NCI-H1694 (cell line): ENCODE measurements at places on chromosomes 5 and 9.

DNA sequence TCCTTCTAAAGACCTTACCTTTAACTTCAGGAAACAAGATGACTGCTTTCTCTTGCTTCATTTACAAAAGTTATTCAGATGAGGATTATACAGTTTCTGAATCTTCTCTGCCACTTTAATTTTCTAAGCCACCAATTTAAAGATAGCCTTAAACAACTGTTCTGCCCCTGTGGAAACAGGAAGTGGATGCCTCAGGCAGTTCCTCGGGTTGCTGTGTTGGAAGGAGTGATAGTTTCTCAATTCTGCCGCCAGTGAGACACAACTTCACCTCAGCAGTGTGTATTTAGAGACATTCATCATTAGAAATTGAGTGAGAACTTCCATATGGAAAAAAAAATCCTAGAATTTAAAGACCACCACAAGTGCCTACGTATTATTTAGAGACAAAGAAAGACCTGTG is 475.1 kb upstream of the WWC1 start:
- no peak for DNase-seq

DNA sequence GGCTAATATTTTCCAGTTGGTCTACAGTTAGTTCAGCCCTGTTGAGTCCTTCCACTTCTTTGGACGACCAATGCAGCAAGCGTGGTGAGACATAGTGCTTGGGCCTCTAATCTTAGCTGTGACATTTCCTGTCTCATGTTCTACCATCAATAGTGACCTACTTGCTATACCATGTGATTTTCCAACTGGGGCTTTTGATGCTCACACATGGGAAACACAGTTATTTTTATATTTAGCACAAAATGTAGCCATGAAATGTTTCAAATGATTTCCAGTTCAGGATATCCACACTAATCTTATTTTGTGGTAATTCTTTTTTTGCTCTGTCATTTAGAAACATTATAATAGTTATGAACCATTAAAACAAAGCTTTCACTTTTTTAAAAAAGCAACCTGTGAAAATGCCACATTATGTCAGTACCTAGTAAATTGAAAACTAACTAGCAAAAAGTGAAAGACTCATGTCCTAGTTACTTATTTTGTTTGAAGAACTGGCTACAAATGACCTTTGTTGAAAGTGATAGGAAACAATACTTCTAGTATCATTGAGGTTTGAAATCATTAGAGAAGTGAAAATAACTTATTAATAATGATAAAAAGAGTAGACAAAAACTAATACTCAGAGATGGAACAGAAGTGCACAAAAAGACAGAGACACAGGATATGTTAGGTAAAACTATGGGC is 18.3 kb downstream of the MARCHF3 start:
- no peak for DNase-seq

GRCh38 chr9:116555556-116556155 is 131.4 kb upstream of the TRIM32 start:
- DNase-seq, result no peak

GRCh38 chr5:29715167-29715566 is 1478.3 kb upstream of the CDH6 start:
- DNase-seq, result no peak

DNA sequence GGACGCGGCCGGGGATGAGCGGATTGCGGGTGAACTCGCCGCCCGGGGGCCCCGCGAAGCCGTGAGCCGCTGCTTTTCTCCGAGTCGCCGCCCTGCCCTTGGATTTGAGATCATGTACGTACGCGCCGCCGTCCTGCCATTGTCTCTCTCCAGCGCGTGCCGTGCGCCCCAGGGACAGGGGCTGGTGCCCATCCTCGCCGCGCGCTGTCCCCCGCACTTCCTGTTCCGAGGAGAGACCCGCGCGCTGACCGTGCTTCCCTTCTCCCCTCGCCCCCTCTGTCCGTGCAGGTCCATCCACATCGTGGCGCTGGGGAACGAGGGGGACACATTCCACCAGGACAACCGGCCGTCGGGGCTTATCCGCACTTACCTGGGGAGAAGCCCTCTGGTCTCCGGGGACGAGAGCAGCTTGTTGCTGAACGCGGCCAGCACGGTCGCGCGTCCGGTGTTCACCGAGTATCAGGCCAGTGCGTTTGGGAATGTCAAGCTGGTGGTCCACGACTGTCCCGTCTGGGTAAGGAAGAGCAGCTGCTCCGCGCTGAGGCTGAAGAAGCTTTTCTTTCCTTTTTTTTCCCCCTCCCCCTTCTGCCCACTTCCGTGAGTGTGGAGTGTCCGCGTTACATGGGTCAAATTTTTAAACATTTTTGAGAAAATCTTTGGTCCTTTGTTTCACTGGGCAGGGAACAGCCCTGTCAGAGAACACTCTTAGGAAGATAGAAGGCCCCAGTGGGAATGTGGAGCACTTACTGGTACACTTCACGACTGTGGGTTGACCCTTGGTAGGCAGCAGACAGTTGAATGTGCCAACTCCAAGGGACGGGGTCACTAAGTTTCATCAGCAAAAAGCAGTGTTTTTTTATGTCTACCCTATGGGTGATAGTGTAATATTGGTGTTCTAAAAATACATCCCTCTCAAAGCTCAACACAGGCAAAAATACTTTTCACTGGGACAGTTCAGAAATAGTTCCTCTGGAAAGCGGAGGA is 727 bp downstream of the RHOBTB3 start:
- DNase-seq, result no peak

GRCh38 chr5:173233347-173234128 is 1.5 kb downstream of the NKX2-5 start:
- DNase-seq, result no peak

- DNase-seq, result no peak
These were observed 123.8 kb downstream of the NR3C1 start for GRCh38 chr5:143279698-143280097.

GRCh38 chr5:116441223-116441622 is 133.4 kb downstream of the SEMA6A start:
- no peak for DNase-seq

DNA sequence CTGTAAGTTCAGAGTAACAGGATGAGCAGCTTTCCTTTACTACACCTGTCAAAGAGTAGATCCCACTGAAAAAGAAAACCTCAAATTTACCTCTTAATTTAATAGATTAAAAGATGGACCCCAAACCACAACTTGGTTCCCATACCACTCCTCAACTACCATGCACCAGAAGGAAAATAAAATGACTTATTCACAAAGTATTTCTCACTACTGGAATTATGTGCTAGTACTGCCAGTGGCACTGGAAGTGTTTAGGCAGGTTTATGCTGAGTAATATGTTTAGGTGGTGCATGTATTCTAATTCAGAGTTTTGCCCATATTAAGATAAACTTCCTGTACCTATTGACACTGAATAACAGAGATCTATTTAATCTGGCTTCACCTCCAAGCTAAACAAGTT is 6.6 kb downstream of the PLK2 start:
- DNase-seq, result no peak

DNA sequence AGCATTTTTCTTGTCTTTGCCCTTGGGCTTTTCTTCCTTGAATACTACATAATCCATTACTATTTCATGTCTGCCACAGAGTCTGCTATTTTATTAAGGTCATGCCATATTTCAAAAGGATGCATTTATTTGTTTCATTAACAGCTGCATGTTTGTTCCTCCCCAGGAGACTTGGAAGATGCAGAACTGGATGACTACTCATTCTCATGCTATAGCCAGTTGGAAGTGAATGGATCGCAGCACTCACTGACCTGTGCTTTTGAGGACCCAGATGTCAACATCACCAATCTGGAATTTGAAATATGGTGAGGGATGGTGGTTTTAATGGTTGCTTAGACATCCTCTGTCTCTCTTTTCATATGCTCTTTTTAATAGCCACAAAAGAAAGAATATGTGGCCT is 4.0 kb downstream of the IL7R start:
- no peak for DNase-seq

DNA sequence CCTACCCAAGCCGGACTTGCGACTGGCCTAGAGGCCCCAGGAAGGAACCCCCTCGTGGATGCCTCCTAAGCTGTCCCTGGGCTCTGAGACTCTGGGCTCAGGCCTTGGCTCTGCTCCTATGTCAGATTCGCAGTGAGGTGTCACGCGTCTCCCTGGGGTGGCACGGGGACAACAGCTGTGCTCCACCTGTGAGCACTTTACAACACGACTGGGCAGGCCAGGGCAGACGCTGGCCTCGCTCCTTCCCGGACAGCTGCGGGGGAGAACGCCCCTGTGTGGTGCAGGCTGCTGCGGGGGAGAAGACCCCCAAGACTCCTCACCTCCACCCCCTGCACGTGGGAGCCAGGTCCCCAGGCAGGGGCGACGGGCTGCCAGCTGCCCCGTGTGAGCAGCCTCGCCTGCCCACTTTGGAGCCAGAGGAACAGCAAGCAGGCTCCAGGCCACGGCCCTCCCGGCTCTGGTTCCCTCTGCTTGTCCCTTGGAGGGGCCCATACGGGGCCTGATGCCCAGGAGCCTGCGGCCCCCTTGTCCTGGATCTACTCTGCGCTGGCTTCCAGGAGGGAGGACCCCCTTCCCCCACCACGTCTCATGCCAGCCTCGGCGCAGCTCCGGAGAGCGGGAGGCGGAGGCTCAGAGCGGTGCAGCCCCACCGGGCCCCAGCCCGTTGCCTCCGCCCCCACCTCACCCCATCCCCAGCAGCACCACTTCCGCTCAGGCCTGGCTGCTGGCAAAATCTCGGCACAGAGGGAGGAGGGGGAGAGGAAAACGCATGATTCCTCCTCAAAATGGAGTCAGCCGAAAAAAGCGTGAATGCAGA is 36.0 kb downstream of the SARDH start:
- peak; percentile 83 for DNase-seq

DNA sequence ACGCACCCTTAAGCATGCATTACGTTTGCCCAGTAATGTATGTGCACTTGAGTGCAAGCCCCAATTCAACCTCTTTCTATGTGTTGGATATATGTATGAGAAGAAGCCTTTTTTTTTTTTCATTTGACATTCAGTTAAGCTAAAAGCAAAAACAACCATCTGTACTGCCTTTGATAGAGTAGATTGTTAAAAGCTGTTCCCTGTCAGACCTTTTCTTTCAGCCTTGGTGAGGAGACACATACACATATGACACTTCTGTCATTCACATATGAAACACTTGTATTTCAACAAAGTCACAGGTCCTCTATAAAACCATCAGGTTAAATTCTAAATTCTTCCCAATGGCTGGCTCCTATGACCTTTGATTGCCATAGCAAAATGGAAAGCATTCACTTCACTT is 40.2 kb upstream of the STARD4 start:
- no peak for DNase-seq

GRCh38 chr9:127116957-127117356 is 5.5 kb downstream of the ANGPTL2 start:
- DNase-seq, result no peak

- DNase-seq, result no peak
These were observed 1.3 kb upstream of the KLHL9 start for GRCh38 chr9:21336457-21336856.

- no peak for DNase-seq
These were observed 295.4 kb upstream of the DAB2 start for GRCh38 chr5:39720136-39720535.

- DNase-seq, result no peak
These were observed 18.7 kb upstream of the COL5A1 start for GRCh38 chr9:134622896-134623257.

GRCh38 chr9:116190637-116191396 is 37.2 kb downstream of the PAPPA start:
- no peak for DNase-seq
